ENCODE measurements at places on chromosomes 5 and 9. TPM values are rescaled to one million over a fixed set of nuclear protein-coding genes. Genes with fewer than 3 reads are reported as not detected.

GRCh38 chr5:67338421-67338820 is 141.8 kb upstream of the CD180 start:
- no peak for DNase-seq
- no peak overlapping the region for H3K27ac ChIP-seq
- H3K27me3 ChIP-seq: peaks cover 15% of the 10 kb centered on the region
- H3K4me3 ChIP-seq: no peak overlapping the region

GRCh38 chr5:173513521-173513991 is 102.9 kb downstream of the BOD1 start:
- H3K27me3 ChIP-seq: peaks cover 25% of the 10 kb centered on the region
- H3K4me3 ChIP-seq: no peak overlapping the region
- DNase-seq: no peak
- H3K27ac ChIP-seq: no peak overlapping the region

DNA sequence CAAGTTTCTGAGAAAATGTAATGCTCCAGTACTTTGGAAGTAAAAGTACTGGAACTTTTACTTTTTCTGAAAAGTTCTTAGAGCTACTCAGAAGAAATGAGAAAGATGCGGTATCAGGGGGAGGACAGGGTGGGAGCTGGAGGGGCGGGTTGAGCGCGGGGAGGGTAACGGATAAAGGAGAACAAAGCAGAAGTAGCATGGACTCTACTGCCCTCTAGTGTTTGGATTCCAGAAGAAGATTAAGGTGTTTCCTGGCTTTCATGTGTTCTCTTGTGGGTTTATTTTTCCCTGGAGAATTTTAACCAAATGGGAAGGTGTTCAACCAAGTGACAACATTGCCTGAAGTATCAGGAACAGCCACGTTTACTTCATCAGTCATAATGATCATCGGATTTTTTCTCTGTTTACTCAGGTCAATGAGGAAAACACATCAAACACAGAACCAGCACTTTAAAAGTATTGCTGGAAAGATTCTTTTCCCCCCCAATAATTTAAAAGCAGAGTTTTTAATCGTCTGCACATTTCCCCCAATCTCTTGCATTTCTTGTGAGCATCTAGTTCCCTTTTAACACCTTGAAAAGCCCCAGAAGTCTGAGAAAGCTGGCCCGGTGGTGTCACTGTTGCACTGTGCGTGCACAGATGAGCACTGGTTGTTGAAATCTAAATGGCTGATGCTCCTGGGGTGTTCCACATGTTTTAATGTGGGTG is 190.6 kb downstream of the MPDZ start:
- H3K27me3 ChIP-seq: no peaks in the 10 kb centered on the region
- H3K4me1 ChIP-seq: no peaks in the 10 kb centered on the region
- H3K4me3 ChIP-seq: no peak overlapping the region
- H3K36me3 ChIP-seq: no peaks in the 10 kb centered on the region
- DNase-seq: no peak
- no peak overlapping the region for H3K27ac ChIP-seq

DNA sequence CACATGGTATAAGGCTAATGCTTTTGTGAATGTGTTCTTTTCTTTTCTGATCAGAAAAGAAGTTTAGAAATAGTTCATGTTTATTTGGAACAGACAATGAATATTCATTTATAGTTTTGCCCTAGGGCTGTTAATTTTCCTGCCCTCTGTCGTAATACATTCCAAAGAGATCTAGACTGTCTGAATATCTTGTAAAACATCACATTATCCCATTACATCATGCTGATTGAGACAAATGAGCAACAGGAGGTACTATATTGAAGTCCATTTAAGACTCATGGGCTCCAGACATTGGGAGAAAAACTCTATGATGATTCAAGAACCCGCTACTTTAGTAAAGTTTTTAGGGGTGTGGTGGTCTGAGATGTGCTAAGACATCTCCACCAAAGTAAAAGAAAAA is 121.2 kb upstream of the MAP1B start:
- peaks cover 10% of the 10 kb centered on the region for H3K27me3 ChIP-seq
- no peaks in the 10 kb centered on the region for H3K4me1 ChIP-seq
- no peak overlapping the region for H3K27ac ChIP-seq
- H3K4me3 ChIP-seq: no peak overlapping the region

- H3K27ac ChIP-seq: no peak overlapping the region
- no peak for DNase-seq
- H3K4me1 ChIP-seq: peaks cover 29% of the 10 kb centered on the region
Measured at GRCh38 chr5:159451197-159452052, 121.1 kb upstream of the IL12B start.

DNA sequence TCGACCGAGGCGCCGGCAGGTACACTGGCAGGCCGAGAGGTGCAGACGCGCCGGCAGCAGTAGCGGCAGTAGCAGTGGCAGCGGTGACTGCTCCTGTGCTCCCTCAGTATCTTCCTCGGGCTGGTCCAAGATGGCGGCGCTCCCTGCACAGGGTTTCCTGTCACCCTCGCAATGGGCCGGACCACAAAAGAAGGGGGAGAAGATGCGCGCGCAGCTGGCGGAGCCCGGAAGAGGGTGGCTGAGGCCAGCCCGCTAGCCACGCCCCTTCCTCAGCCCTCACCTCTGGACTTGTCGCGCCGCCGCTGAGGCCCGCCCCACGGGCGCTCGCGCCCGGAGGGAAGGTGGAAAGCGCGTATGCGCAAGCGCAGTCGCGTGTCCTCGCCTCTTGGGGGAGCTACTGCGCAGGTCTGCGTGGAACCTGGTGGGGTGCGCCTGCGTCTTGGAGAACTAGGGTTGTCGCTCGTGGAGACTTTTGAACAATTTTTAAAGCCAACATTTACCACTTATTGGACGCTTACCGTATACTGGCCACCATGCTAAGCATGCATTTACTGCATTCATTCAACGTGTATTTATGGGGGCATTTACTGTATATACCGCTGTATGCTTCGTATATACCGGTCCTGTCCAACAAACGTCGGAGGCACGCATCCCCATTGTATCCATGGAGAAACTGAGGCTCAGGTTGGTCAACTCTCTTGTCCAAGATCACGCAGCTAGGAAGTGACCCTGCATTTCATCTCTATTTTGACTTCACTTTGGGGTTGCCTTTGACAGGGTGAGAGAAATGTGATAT is at the start of gene RAB14:
TSS of gene RAB14 (minus strand) at position 132 of the 796 bp plus-strand sequence. CDS start 8,457 bp downstream, outside the sequence.
- peaks cover 11% of the 10 kb centered on the region for H3K36me3 ChIP-seq
- peak; percentile 100 for DNase-seq
- H3K4me1 ChIP-seq: peaks cover 63% of the 10 kb centered on the region
- no peaks in the 10 kb centered on the region for H3K27me3 ChIP-seq
- H3K27ac ChIP-seq: peak within 1 kb of the TSS; percentile 91

DNA sequence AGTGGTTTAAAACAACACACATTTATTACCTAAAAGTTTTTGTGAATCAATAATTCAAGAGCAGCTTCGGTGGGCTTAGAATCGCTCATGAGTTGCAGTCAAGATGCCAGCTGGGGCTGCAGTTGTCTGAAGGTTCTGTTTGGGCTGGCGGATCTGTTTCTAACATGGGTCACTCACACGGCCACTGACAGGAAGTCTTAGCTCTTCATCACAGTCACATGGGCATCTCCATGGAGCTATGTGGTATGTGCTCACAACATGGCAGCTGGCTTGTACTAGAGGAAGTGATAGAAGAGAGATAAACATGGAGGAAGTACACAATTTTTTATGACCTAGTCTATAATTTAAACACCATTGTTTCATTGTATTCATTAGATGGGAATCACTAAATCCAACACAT is 11.2 kb downstream of the KLHL9 start:
- H3K27ac ChIP-seq: no peak overlapping the region
- H3K36me3 ChIP-seq: peaks cover 47% of the 10 kb centered on the region
- H3K27me3 ChIP-seq: no peaks in the 10 kb centered on the region
- DNase-seq: no peak

GRCh38 chr5:87190687-87191086 is 77.0 kb upstream of the RASA1 start:
- peaks cover 35% of the 10 kb centered on the region for H3K4me1 ChIP-seq
- no peak overlapping the region for H3K27ac ChIP-seq
- no peaks in the 10 kb centered on the region for H3K36me3 ChIP-seq
- H3K4me3 ChIP-seq: no peak overlapping the region
- no peaks in the 10 kb centered on the region for H3K27me3 ChIP-seq
- DNase-seq: no peak

- no peak for DNase-seq
- H3K36me3 ChIP-seq: no peaks in the 10 kb centered on the region
- H3K4me1 ChIP-seq: no peaks in the 10 kb centered on the region
Measured at GRCh38 chr5:62212648-62213047, 93.4 kb upstream of the KIF2A start.

Gene ITK
- total RNA-seq: 0.86 TPM

Gene NTRK2
- 0.10 TPM for total RNA-seq

Gene CD72
- total RNA-seq: 125 TPM

Gene LRRC19
- total RNA-seq: not detected
